ENCODE measurements at places on chromosomes 2 and 18.

DNA sequence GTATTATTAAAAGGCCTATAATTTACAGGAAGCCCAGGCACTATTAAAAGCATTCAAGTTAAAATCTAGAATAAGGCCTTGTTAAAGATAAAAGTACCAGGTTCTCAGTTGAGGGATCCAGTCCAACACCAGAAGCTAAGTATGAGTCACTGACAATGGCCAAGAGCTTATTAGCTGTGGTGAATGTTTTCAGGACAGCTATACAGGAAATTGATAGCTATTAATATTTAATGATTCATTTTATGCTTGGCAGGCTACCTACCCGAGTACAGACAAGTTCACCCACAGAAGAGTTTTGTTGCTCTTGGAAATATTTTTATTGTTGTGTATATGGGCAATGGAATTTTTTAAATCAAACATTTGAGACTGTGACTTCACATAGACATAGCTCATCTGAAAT is 729.6 kb upstream of the ZNF804A start:
- no peak for DNase-seq

- no peak for DNase-seq
Measured at GRCh38 chr2:20797096-20797495, 25.8 kb downstream of the LDAH start.

DNA sequence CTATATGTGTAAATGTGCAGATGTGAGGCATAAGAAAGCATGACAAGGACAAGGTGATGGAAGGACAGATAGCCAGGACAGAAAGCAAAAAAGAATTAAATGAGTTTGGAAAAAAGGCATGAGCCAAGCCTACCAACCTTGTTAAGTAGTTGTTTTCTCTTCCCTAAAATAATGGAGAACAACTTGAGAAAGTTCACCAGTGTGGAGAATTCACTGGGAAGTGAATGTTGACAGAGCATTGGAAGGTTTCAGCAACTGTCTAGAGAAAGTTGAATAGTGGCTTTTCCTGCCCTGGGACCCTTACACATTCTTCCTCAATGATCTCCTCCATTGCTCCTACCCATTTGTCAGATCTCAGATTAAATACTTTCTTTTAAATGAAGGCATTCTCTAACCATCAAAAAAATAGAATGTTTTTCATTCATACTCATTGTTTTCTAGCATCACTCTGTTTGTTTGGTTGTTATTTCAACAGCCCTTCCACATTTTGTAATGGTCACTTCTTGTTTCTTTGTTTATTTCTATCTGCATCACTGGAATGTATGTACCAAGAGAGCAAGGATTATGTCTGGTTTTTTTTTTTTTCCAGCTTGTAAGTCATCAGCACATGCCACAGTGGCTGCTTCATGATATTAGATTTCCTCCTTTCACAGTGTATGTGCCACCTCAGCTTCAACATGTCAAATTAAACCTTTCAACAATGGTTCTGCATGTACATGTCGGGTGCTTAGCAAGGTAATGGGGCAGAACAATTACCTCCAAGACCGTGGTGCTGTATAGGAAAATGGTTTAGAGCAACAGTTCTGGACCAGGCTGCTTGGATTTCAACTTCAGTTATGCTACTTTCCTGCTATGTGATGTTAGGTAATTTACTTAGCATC is 586.0 kb upstream of the VRK2 start:
- no peak for DNase-seq

- DNase-seq: no peak
Measured at GRCh38 chr2:45839508-45840251, 188.2 kb downstream of the PRKCE start.

GRCh38 chr2:233938676-233939370 is 21.6 kb downstream of the TRPM8 start:
- no peak for DNase-seq

DNA sequence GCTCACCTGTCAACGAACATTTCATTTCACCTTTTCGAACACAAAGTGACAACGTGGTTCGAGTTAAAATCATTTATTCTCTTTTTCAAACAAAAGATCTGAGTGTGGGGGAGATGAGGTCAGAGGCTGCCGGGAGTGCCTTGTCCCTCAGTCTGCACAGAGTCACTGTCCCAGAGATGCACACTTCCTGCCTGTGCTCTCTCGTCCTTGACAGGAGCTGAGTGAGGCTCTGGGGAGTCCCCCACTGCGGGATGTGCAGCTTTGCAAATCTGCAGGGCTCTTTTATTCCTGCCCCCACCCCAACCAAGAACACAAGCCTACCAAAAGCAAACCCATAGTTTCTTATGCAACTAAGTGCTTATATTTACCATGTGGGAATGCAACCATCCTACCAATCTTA is 497.8 kb downstream of the EIPR1 start:
- peak; percentile 24 for DNase-seq

DNA sequence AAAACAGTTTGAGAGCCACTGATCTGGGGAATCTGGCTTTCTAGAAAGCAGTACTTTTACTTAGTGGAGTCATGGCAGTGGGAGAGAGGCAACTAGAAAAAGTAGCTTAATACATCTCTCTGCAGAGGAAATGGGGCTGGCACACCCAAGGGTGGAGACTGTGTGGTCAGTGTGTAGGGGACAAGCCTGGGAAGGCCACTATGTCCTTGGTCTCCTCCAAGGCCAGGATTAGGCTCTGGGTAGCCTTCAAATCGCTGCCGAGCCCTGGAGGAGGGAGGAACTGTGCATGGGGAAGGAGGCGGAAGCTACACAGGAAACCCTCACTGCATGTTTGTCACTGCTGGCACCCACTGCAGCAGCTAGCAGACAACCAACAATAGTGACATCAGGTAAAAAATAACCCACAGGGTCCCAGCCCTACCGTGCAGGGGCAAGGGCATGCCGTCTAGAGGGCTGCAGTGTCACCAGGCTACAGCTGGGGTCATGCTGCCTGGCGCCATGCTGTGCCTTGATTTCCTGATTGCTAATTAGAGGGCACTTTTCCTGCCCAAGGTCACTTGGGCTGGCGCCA is 34.8 kb downstream of the LBH start:
- DNase-seq: no peak

GRCh38 chr2:229780856-229781773 is 66.8 kb upstream of the DNER start:
- DNase-seq: no peak

GRCh38 chr2:68908392-68908970 is 37.3 kb upstream of the BMP10 start:
- DNase-seq: no peak

- DNase-seq: no peak
Measured at GRCh38 chr2:31957354-31958139, 53.3 kb downstream of the MEMO1 start.

DNA sequence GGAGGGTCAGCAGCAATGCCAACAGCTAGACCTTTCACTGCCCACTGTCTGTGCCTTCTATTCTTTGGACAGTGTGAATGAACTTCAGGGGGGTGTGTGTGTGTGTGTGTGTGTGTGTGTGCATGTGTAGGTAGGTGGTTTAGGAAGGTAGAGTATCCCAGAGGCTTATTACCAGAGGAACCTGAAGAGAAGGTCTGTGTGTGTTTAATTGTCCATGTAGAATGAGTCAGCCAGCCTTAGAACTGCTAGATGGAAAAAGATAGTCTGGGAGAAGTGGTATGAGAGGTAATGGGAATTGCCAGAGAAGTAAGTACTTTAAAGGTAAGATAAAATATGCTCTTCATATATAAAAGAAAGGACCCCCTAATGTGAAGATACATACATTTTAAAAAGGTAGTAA is 522.2 kb downstream of the PIK3C3 start:
- no peak for DNase-seq

DNA sequence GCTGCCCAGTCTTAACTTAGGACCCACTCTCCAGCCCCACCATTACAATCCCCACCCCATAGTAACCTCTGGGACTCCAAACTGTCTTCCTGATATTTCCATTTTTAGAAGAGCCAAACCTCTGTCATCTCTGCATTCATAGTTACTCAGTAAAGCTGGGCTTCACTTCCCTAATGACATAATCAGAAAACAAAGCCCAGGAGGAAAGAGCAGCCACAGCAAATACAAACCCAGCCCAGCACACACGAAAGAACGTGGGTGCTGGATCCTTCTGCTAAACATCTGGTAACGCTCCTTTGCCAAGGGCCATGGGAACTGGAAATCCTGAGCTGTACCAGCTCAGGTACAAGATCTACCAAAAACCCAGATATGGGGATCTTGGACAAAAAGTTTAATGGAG is 36.8 kb upstream of the RIOK3 start:
- no peak for DNase-seq
